Stimulated activated CD4-positive, alpha-beta T cell treated with anti-CD3 and anti-CD28 coated beads, TNF-alpha, amount 100 ng/mL, for 4 hours (primary cell): ENCODE measurements at places on chromosomes 6 and 20.

DNA sequence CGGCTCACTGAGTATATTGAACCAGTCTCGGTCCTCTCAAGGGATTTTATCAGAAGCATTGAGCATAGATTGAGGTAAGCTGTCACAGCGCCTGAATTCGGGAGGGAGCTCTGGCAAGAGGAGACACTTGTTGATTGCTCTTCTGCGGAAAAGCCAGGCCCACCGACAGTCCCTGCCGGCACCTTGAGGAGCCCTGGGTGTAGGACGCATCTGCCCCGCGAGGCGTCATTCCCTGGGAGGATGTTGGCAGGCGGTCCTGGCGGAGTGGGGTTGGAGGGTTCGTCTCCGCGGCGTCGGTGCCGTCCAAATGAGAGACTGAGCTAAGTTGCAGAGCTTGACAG, 843 bp downstream of the FBXO9 start:
- peak; percentile 21 for DNase-seq

- no peak for DNase-seq
Observed at GRCh38 chr20:50628853-50629669, 62.3 kb downstream of the RIPOR3 start.

DNA sequence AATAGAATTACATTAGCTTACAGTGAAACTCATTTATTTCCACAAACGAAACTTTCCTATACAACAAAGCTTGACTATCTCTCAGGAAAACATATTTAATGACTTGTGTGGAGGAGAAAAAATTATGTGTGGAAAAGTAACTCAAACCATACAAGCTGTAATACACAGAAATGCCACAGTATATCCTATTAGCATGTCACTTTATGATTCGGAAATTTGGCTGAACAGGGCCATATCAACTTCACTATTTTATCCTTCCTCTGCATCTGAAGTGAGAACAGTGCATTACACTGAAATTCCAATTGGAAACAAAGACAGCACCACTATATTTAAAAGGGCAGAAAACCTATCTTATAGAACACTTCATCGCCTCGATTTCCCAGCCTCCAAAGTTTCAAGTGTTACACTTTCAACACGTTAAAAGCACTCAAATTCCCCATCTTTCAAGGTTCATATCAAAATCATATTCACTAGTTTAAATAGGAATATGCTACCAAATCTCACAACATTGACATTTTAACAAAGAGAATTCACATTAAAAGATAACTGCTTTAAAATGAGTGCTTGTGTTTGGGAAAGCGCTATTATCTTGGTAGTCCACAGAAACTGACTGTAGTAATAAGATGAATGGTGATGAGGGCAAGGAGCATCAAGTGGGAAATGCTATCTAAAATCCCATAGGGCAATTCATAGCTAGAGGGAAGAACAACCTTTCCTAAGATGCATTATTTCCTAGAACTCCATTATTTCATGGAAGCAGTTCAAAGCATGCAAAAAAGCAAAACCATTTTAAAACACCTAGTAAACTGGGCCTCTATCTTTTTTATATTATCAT, 1.8 kb downstream of the REV3L start:
- no peak for DNase-seq

- no peak for DNase-seq
Observed at GRCh38 chr6:116691154-116691553, 10.1 kb downstream of the KPNA5 start.
